ENCODE measurements at places on chromosomes 13 and 19. TPM values are rescaled to one million over a fixed set of nuclear protein-coding genes. Genes with fewer than 3 reads are reported as not detected.

Gene HIPK4
- 0.08 TPM for polyA plus RNA-seq

Gene ZNF93
- polyA plus RNA-seq: 1.9 TPM

Gene VSTM2B
- 0.05 TPM for polyA plus RNA-seq

Gene ZNF723
- not detected for polyA plus RNA-seq

Gene ZNF575
- 1.2 TPM for polyA plus RNA-seq

Gene CYP2F1
- polyA plus RNA-seq: not detected

Gene UHRF1
- polyA plus RNA-seq: 0.45 TPM

Gene RAB3A
- polyA plus RNA-seq: 2.3 TPM

Gene JAK3
- 2.9 TPM for polyA plus RNA-seq

Gene ZSWIM4
- 5.5 TPM for polyA plus RNA-seq

Gene TBXA2R
- 1.5 TPM for polyA plus RNA-seq

Gene ZNF350
- polyA plus RNA-seq: 3.7 TPM

Gene SELENOV
- polyA plus RNA-seq: not detected

Gene CGB1
- not detected for polyA plus RNA-seq

Gene CSNK1A1L
- polyA plus RNA-seq: not detected

Measured in pancreas (tissue), 10 donors.